ENCODE measurements at places on chromosomes 3 and 15.

GRCh38 chr3:183085634-183086390 lies 13.5 kb downstream of the MCCC1 start:
- no peak for DNase-seq

DNA sequence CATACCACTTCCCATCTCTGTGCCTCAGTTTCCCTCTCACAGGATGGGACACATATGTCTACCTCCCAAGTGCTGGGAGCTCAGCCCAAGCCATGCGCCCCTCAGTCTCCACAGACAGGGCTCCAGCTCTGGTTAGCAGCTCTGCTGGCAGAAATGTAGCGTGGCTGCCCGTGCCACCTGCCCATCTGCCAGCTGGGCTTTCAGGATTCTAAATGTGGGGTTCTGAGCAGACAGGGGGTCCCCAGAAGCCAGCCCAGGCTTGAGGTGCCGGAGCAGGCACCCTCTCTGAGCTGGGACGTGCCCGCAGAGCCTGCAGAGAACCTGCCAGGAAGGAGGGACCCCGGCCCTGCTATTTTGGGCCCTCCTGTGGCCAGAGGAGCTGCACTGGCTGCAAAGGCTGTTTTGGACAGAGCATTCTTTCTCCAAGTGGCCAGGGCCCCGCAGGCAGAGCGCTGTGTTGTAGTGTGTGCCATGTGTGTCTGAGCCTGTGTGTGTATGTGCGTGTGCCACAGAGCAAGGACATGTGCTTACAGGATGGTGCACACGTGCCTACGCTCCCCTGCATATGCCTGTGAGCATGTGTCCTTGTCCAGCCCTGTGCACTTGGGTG lies 31.7 kb downstream of the PSTPIP1 start:
- no peak for DNase-seq

DNA sequence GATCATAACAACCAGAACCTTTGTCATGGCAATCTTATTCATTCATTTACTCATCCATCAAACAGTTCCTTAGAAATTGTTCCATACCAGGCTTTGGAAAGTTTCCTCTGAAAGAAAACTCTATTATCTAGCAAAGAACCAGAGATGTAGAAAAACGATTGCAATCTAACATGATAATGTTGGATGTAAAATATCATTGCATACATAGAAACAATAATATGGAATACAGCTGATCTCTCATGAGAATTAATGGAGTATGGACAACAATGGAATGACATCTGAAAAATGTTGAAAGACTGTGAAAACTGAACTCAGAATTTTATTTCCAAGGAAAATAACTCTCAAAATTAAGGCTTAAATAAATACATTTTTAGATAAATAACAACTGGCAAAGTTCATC lies 665.4 kb downstream of the NLGN1 start:
- DNase-seq, result no peak

DNA sequence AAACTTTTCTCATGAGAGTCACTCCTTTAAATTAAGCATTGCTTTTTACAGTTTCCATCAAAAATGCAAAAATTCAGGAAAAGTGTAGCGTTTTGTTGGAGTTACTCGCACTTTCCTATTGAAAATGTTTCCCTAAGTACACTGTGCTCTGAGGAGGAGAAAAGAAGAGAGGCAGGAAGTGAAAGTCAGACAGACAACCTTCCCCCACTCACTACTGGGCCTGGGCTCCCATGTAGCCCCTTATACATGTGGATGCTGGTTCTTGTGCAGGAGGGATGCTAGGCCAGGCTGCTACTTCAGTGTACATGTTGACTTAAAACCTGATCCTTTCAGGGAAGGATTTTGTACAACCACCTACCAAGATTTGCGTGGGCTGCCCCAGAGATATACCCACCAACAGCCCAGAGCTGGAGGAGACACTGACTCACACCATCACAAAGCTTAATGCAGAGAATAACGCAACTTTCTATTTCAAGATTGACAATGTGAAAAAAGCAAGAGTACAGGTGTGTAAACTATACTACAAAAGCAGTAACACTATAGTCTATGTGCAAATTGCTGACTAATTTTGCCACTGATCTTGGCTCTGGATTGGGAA lies 15.1 kb downstream of the KNG1 start:
- no peak for DNase-seq

DNA sequence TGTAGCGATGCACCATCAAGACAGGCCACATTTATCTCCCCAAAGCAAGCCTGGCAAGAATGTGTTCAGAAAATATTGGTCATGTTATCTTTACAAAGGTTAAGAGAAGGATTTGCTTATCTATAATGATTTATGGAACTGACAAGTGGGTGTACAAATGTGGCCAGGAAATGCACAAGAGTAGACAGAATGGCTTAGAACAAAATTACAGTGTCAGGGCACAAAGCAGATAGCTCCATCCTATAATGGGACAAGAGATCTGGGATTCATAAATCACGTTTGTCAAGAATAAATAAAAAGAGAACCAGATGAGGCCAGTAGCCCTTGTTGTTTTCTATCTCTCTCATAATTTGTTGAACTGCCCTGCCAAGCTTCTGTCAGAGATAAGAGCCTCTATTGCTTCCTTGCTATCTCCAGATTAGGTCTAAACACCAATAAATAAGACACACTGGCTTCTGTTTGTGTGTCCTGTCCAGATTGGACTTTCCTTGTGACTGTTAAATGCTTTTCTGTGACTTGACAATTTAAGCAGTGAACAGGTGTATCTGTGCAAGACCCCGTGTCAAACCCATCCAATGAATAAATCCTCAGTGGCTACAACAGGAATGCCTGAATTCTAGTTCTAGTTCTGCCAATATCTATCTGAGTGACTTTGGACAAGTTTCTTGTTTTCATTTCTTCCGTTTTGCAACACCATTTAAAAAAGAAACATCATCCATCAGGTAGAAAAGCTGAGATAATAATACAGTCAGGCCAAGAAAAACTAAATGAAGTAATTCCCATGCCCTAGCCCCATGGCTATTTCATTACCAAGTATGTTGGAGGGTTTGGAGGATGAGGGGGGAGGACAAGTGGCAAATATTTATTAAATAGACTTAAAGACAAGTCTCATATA lies 157.2 kb downstream of the DCLK3 start:
- DNase-seq, result no peak
